Natural killer cell (primary cell): ENCODE measurements at places on chromosomes 3 and 15. TPM values are rescaled to one million over a fixed set of nuclear protein-coding genes. Genes with fewer than 3 reads are reported as not detected.

GRCh38 chr3:32340611-32341365 lies 50.9 kb upstream of the CMTM7 start:
- no peak for DNase-seq

- DNase-seq, result no peak
These were observed 25.5 kb upstream of the ESYT3 start for GRCh38 chr3:138408751-138409570.

Gene SIDT1
- total RNA-seq, result 86.9 TPM

- no peak for DNase-seq
These were observed 62.0 kb upstream of the BCL6 start for GRCh38 chr3:187807086-187807862.

Gene DNAH12
- total RNA-seq, result 0.11 TPM

- DNase-seq, result no peak
These were observed 289.9 kb downstream of the GAP43 start for GRCh38 chr3:115913069-115913686.

- DNase-seq, result no peak
These were observed 15.8 kb downstream of the IGSF11 start for GRCh38 chr3:119018690-119019463.

Gene FBXO40
- total RNA-seq, result not detected

Gene SENP8
- 0.45 TPM for total RNA-seq

DNA sequence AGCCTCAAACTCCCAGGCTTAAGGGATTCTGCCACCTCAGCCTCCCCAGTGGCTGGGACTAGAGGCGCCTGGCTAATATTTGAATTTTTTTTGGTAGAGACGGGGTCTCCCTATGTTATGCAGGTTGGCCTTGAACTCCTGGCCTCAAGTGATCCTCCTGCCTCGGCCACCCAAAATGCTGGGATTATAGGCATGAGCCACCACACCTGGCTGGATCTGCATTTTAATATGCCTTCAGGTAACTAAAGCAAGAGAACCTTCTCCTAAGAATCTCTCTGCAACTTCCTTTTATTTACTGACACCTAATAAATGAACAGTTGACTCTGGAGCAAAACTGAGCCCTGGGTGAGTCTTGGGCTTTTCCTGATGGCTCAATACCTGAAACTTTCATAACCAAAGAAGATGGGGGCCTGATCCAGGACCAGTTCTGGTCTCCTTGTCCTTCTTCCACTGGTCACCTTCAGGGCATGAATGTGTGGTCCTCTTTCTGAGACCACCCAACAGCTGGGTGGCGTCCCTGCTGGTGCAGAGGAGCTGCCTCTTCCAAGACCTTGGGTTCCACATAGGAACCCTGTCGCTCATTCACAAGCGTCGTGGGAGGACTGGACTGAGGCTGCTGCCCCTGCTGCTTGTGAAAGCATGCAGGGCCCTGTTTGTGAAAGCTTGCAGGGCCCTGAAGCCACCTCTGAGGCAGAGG lies 28.2 kb downstream of the CCR9 start:
- DNase-seq, result no peak

GRCh38 chr3:122875547-122876127 lies 80.8 kb downstream of the SLC49A4 start:
- DNase-seq, result no peak

DNA sequence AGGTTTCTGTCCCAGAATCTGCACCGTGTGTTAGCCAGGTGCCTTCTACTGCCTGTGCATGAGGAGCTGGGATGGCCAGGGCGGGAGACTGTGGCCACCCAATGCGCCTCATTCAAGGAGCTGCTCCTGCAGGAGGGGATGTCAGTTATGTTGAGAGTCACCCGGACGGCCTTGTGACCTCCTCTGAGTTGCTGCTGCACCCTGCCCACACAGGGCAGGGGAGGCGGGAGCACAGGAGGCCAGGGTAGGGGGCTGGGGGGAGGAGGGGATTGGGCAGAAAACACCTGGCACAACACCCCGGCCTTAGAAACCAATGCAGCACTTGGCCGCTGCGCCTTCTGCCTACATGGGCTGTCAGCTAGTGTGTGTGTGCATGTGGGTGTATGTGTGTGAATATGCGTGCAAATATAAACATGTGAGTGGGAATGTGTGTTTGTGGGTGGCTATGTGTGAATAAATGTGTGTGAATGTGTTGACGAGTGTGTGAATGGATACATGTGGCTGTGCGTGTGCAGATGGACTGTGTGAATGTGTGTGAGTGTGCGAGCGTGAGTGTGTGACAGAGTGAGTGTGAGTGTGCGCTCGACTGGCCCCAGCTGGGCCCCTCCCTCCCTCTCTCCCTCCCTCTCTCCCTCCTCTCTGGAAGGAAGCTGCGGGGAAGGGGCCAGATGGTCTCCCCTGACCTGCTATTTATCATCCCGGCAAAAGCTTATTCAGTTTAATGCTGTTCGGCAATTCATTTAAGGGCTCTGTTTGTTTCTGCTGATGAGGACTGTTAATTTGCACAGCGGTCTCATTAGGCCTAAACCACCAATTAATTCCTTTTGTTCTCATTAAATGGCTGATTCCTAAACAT lies 106.9 kb downstream of the TLE3 start:
- no peak for DNase-seq

Gene GOLGA6L10
- 1.8 TPM for total RNA-seq

DNA sequence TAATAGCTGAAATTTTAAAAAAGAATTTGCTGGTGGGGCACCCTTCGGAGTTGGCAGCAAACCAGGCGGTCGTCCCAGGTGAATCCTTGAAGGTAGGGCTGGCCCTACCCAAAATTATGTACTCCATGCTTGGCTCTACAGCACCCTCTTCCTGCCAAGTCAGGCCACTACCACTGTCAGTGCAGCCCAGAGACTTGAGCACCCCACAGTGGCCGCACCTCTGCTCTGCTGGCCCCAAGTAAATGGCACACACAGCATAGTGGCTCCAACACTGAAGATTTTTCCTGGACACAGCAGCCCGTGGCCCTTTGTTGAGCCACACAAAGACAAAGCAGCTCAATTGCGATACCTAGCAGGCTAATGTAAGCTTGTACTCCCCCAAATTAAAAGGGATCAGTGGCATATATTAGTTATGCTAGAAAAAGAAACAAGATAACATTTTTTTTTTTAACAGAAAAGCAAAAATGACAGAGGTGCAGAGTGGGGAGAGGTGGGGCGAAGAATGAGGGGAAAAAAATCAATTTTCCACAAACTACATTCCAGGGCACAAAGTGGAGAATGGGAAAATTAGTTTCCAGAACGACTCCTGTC lies 250.5 kb downstream of the UACA start:
- DNase-seq, result peak; percentile 80

- DNase-seq, result no peak
These were observed 277.7 kb downstream of the EDEM1 start for GRCh38 chr3:5465183-5465582.

DNA sequence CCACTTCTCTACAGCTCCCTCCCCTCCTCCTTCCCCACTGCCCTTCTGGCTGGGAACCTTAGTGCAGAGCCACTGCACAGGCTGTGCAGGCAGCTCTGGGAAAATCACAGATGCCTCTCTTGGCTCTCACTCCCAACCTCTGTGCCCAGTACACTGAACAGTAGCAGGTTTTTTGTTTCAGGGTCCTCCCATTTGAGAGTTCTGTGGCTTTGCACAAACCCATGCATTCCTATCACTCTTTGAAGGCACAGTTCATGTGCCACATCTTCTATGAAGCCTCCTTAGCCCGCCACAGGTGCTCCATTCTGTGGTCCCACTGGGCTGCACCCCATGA lies 103.9 kb downstream of the SNRK start:
- DNase-seq, result no peak

DNA sequence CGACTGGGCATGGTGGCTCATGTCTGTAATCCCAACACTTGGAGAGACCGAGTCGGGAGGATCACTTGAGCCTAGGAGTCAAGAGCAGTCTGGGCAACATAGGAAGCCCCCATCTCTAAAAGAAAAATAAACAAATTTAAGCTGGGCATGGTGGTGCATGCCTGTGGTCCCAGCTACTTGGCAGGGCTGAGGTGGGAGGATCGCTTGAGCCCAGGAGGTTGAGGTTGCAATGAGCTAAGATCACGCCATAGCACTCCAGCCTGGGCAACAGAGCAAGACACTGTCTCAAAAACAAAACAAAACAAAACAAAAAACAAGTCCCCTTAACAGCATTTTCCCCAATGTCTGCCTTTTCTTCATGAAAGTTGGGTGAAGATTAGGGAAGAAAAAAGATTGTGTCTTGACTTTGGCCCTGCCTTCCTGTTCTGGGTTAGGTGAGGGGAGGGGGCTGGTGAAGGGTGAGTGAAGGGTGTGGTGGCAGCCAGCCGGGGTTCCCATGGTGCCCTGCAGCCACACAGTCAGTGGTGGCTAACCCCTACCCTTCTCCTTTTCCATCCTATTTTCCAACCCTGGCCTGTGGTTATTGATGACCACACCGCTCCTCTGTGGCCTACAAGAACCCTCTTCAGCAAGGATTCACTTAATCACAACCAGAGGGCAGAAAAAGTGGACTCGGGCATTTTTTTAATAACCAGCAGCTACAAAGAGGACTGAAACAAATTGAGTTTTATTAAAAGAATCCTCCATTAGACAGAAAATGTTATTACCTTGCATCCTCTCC lies 28.4 kb upstream of the SMAD3 start:
- DNase-seq, result no peak

DNA sequence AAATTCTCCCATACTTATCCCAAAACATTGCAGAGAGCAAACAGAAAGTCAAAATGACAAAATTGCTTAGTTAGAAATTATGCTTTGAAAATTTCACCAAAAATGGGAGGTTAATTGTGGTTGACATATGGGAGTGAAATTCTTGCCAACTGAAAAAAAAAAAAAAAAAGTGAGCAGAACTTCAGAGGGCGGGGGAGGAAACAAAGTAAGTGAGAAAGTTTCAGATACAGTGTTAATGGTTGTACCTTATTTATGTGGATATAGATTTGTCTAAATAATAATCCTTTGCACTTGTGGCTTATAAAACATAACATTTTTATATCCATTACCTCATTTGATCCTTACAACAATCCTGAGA lies 91.5 kb upstream of the RAP2B start:
- DNase-seq, result no peak

Gene CPA3
- 59.7 TPM for total RNA-seq

DNA sequence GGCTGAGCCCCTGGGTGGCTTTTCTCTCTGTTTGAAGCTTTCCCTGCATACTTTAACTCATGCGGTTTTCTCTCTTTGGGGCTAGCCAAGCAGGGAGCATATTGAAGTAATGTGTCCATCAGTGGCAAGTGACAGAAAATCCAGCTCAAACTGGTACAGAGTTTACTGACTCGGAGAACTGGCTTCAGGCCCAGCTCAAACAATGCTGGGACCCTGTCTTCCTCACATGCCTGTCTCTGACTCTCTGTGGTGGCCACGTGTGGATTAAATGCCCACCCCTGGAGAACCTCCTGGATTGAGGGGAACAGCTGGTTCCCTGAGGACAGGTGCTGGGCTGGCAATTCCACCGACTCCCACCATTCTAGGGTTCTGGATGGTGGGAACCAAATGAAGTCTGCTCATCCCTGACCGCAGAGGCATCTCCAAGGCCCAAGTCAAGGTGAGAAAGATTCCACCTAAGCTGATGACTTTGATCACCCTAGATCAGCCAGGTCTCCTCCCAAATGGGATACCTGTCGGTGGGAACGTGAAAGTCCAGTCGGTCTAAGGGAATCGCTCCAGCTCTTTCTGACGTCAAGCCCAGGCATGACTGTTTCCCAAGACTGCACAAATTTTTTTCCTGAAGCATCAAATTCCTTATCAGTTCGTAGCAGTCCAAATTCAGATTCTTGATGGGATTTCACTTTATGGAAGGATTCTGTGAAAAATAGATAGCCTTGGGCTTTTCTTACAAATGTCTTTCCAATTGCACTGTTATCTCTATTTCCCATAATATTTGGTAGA lies 16.3 kb upstream of the HDAC11 start:
- no peak for DNase-seq

Gene CTXND1
- total RNA-seq, result not detected

Gene FRMD4B
- 9.4 TPM for total RNA-seq

DNA sequence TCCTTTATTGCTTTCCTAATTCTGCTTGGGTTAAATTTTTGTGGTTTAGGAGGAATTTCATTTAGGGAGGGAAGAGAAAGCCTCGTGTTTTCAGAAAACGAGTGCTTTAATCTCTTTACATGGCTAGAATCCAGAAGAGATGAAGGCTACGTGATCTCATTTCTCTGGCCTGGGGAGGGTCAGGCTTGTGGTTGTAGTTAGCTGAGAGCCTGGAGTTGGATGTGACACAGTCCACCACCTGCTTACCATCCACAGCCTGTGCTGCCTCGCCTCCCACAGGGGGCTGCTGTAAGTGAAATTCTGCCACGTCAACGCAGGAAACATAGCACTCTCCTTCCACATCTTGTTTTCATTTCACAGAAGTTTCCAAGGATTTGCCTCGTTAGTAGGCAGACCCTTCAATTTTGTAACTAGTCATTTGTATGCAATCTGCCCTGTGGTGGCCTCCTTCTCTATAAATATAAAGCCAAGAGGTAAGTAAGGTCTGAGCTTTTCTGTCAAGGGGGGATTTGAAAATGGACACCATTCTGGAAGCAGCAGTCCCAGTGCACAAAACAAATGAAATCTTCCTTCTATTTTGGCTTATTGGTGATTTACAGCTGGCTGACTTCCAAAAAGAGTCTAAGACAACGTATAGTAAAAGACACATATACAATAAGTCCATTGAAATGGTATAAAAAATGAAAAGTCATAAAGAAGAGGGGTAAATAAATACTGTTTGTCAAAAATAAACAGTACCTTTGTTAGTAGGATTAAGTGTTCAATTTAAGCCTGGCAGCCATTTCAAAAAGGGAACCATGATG lies 3.4 kb downstream of the GXYLT2 start:
- no peak for DNase-seq

Gene MITF
- total RNA-seq, result 0.23 TPM

Gene GABRA5
- total RNA-seq, result not detected

Gene AADACL2
- not detected for total RNA-seq

DNA sequence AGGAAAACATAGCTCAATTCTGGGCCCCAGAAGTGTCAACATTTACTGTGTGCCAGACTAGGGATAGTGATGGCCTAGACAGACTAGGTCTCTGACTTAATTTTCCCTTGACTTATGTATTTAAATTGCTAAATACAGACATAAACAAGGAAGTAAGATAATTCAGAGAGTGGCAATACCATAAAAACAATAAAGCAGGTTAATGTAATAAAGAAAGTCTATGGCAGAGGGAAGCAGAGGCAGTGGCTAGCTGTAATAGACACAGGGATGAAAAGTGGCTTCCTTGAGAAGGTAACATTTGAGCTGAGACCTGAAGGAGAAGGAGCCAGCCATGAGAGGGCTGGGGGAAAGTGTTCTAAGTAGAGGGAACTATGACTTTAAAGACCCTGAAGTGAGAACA lies 95.7 kb downstream of the TNIK start:
- no peak for DNase-seq

GRCh38 chr15:35673093-35673684 lies 127.2 kb upstream of the DPH6 start:
- DNase-seq, result no peak

- DNase-seq, result no peak
These were observed 4.6 kb downstream of the ANXA2 start for GRCh38 chr15:60392986-60393790.

Gene RNF7
- 75.0 TPM for total RNA-seq
